HS-5 (cell line): ENCODE measurements at places on chromosomes 1 and 21.

- no peak for DNase-seq
Measured at GRCh38 chr1:169041366-169041765, 65.1 kb upstream of the ATP1B1 start.

GRCh38 chr21:34004013-34004938 is 69.1 kb upstream of the MRPS6 start:
- no peak for DNase-seq

DNA sequence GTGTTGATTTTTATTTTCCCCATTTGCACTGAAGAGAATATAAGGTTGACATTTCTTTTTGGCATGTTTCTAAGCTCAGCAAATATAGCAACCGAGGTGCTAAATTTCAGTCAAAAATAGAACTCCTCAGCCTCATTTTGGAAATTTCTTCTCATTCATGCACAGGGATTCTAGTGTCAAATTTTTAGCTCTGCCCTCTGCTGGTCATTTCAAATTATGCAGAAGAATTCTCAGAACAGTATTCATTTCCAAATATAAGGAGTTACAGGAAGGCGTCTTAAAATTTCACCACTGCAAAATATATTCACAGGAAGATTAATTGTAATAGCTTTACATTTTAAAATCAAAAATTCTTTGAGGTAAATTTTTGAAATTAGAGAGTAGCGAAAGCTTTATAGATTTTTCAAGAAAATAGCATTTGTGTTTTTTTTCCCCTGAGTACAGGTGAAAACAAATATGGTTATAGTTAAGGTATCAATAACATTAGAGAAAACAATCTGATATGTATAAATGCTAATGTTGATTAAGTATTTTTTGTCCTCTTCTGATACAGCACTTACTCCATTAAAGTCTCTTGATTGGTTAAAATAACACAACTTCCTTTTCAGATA is 57.9 kb downstream of the FMN2 start:
- no peak for DNase-seq

DNA sequence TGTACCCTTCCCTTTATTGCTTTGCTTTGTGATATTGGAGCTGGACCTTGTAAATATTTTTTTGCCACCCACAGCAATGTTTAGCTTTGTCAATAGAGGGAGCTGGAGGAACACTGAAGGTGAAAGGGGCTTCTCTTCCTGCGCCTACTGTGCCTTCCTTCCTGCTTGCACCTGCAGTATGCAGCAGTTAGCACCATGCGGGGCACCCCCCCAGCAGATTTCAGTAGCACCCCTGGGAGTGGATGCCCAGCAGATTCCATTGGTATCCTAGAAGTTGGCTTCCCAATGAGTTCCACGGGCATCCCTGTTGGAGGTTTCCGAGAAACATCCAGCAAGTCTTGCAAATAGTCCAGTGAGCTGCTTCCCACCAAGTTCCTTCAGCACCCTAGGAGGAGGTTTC is 25.6 kb downstream of the S100A10 start:
- DNase-seq, result no peak

DNA sequence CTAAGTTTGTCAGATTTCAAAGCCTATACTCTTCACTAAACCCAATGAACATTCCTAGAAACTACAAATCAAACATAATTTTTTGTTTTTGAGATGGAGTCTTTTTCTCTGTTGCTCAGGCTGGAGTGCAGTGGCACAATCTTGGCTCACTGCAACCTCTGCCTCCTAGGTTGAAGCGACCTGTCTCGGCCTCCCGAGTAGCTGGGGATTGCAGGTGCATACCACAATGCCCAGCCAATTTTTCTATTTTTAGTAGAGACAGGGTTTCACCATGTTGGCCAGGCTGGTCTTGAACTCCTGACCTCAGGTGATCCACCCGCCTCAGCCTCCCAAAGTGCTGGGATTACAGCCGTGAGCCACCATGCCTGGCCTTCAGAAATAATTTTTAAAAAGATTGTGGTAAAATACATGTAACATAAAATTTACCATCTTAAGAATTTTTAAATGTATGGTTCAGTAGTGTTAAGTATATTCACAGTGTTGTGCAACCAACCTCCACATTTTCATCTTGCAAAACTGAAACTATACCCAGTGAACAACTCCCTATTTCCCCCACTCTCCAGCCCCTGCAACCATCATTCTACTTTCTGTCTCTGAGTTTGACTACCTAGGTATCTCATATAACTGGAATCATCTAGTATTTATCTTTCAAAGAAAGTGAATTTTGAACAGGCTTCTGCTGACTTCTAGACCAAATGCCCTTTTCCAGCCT is 2.7 kb upstream of the CFAP141 start:
- DNase-seq, result no peak

DNA sequence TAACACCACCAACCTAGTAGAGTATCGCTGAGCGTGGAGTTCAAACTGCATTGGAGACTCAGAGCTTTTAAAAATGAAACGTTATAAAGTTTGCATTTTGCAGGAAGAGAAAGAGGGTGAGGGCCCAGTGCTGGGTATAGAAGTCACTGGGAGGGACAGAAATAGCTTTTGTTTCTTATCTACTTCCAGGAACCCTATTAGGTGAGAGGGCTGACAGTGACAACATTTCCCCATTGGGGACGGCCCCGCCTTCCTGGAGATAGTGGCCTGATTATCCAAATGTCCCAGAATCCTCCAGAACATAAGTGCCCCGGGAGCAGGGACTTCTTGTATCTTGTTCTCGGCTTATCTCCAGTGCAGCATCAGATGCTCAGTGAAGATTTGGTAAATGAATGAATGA is 574.9 kb downstream of the PTPRU start:
- DNase-seq, result no peak

- DNase-seq, result no peak
Measured at GRCh38 chr1:2342384-2343022, 48.9 kb downstream of the MORN1 start.

- DNase-seq, result no peak
Measured at GRCh38 chr1:36083635-36084496, at the start of gene TEKT2. TEKT2 (plus strand) TSS chr1:36084094; CDS start chr1:36084922, 828 bp downstream.

DNA sequence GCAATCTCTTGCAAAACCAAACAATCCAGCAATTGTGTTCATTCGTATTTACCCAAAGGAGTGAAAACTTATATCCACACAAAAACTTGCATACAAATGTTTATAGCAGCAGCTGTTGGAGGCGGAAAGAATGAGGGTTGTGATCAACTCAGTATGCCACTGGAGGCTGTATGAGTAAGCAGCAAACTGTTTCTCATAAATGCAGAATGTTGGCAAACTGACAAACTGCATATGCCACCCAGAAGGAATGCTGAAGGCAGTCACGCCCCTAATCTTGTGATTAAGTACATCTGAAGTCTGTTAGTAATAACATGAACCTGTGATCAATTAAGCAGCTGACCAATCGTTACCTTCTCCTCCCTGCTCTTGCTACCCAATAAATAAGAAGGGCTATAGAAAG is 60.5 kb upstream of the CR2 start:
- DNase-seq, result peak; percentile 91

GRCh38 chr1:14282707-14283106 is 315.8 kb upstream of the KAZN start:
- DNase-seq, result no peak

GRCh38 chr1:155944444-155944799 is 3.0 kb downstream of the RXFP4 start:
- DNase-seq, result no peak

GRCh38 chr1:240649733-240650721 is 38.1 kb upstream of the GREM2 start:
- no peak for DNase-seq

DNA sequence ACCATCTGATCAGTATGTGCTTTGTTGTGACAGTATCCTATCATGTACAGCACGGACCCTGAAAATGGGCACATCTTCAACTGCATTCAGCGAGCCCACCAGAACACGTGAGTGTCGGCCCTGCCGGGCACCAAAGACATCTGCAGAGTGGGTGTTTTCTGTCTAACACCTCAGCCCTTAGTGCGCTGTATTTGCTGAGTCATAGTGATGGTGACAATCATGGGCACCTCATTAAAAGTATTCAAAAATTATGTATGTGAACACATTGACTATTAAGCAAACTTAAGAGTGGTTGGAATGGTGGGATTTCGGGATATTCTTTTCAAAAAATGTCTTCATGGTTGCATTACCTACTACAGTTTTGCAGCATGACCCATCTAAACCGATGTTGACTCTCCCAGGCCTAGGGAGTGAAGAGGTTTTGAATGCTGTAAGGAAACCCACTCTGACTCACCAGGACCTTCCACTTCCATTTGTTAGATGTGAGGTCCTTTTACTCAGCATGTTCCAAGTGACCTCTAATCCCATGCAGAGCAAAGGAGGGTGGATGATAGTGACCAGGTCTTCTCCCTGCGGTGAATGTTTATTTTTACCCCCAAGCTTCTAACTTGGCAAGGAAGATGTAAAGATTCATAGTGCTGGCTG is 20.1 kb downstream of the MGST3 start:
- DNase-seq, result no peak

GRCh38 chr1:47211796-47212269 is 20.2 kb downstream of the TAL1 start:
- DNase-seq, result no peak

- peak; percentile 64 for DNase-seq
Measured at GRCh38 chr1:14215151-14215550, 383.3 kb upstream of the KAZN start.

DNA sequence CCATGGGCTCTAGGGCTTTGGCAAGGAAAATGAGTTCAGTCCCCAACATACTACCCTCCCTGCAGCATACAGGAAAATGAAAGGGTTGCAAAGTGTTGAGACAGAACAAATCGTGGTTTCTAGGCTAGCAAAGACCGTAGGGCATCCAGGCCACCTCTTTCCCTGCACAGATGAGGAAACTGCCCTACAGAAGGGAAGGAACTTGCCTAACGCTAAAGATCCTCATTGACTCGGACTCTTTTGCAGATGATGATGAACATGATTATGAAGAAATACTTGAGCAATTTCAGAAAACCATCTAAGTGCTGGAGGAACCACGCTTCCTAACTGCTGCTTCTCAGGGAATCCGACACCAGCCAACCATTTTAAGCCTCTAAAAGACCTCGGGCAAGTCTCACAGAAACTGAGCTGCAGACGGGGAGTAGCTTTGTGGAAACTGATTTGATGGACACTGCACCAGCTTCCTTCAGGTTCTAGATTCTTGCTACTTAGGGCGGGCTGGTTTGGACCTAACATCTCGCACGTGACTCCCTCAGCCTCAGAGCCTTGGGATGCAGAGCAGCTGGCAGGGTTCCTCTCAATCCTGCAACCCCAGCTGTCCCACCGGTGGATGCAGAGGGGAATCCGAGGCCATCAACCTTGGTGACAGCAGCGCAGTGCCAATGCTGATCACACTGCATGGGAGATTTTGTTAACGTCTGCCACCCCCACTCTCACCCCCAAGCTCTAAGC is 13.4 kb downstream of the THEMIS2 start:
- DNase-seq, result no peak

DNA sequence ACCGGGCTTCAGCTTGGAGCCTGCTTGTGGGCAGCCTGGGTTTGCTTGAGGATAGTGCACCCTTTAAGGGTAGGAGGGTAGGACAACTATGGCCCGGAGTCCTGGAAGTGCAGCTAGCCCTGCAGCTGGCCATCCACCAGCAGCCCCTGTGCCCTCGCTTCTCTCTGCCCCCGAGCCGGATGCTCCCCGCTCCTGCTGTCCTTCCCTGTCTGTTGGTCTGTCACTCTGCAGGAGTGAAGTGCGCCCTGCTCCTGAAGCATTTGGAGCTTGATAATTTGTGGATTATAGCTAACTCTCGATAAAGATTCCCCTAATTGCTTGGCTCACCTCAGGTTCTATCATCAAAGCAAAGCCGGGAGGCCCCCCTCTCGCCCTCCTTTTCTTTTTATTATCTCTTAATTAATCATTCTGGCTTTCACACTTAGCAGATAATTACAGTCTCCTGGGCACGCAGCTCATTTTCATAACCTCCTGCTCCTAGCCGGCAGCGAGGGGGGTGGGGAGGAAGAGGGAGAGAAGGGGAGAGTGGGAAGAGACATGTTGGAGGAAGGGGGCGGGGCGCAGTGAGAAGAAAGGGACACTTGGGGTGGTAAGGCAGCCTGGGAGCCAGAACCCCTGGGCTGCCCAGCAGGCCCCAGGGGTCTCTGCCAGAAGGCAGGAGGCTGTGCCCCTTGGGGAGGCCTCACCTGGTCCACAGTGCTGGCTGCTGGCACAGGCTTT is 14.4 kb downstream of the KIRREL1 start:
- DNase-seq, result no peak

DNA sequence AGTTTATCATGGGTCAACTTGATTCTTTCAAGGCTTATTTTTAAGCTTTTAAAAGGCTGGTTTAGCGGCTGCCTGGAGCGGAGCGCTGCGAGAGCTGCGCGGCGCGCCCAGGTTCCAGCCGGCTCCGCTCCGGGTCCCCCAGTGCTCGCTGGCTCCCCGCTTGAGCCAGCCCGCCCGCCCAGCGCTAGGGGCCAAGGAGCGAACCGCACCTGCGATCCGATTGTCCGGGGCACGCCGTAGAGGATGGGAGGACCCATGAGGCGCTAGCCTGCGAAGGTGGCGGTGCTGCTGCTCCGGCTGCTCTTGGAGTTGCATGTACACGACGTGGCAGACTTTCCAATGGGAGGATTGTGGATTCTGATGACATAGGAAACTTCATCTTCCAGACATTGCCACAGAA is 9.9 kb upstream of the CFHR4 start:
- no peak for DNase-seq

DNA sequence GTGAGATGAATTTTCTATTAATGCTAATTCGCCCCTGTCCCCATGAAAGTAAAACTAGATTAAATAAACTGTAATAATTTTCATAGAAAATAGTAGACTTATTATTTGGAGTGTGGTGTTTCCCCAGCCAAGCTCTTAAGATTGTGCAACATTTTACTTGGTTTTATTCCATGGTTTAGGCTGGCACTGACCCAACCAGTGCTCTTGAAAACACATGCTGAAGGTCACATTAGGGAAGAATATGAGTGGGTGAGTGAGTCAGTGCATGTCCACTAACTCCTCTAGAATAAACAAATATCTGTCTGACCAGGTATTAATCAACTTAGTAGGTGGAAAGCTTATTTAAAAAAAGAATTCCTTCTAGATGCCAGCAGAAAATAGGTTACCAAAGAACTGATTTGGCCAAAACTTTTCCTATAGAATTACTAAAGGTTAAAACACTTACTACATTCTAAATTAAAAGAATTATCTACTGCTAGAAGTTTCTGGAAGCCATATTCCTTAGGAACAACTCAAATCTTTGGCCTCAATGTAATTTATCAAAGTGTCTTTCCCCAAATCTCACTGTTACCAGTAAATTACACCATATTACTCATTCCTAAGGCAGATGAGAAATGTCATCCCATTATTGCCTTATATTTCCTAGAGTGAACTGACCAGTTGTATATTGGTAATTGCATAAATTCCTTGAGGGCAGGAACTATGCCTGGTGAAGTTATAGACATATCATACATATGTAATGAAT is 89.7 kb upstream of the RGS1 start:
- peak; percentile 73 for DNase-seq
